ENCODE measurements at places on chromosomes 2 and 18.
A peak's percentile ranks its signal among the peaks of the same experiment; 100 is the strongest.

DNA sequence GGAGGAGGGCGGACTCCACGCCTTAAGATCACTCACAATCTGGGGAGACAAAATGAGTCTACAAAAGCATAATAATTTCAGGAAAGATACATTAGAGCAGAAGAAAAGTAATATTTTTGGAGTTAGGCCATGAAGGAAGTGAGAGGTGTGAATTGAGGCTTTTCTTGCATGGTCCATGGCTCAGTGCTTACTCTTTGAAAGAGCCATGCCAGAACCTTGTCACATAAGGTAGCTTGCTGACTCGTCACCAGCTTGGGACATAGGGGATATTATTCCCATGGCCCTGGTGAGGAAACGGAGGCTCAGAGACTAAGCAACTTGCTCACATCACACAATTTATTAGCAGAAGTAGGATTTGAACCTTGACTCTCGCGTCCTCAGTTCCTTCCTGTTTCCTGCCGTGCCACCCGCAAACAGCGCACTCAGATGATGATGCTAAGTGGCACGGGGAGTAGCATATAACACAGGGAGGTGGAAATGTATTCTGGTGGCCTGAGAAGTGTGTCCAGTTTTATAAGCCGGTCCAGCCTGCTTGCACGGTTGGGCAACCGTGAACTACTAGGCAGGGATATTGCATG is 312.2 kb upstream of the EPAS1 start:
- peaks cover 10% of the 10 kb centered on the region for H3K4me1 ChIP-seq
- no peaks in the 10 kb centered on the region for H3K27me3 ChIP-seq
- H3K4me3 ChIP-seq = no peak overlapping the region
- no peak overlapping the region for H3K27ac ChIP-seq

GRCh38 chr2:95068256-95068655 is 42.7 kb downstream of the MAL start:
- DNase-seq = peak; percentile 10
- H3K27me3 ChIP-seq = peaks cover 11% of the 10 kb centered on the region
- no peaks in the 10 kb centered on the region for H3K4me1 ChIP-seq
- no peak overlapping the region for H3K4me3 ChIP-seq
- H3K27ac ChIP-seq = no peak overlapping the region

GRCh38 chr2:143705108-143705707 is 576.0 kb downstream of the ARHGAP15 start:
- no peaks in the 10 kb centered on the region for H3K36me3 ChIP-seq
- no peak overlapping the region for H3K4me3 ChIP-seq
- H3K27me3 ChIP-seq = no peaks in the 10 kb centered on the region
- no peak overlapping the region for H3K27ac ChIP-seq
- DNase-seq = no peak
- H3K4me1 ChIP-seq = no peaks in the 10 kb centered on the region

- no peaks in the 10 kb centered on the region for H3K36me3 ChIP-seq
- H3K27me3 ChIP-seq = no peaks in the 10 kb centered on the region
- H3K4me1 ChIP-seq = no peaks in the 10 kb centered on the region
- no peak overlapping the region for H3K4me3 ChIP-seq
Measured at GRCh38 chr2:17030047-17030446, 364.4 kb upstream of the CYRIA start.

- H3K36me3 ChIP-seq = no peaks in the 10 kb centered on the region
- peaks cover 6% of the 10 kb centered on the region for H3K4me1 ChIP-seq
- no peak within 1 kb of the TSS for H3K27ac ChIP-seq
- H3K4me3 ChIP-seq = peak within 1 kb of the TSS; percentile 27
- peak; percentile 64 for DNase-seq
Measured at GRCh38 chr2:209771474-209772289, at the start of gene UNC80. Gene UNC80, plus strand, starts transcription at chr2:209771832. Its CDS starts 241 bp downstream, at chr2:209772073.

DNA sequence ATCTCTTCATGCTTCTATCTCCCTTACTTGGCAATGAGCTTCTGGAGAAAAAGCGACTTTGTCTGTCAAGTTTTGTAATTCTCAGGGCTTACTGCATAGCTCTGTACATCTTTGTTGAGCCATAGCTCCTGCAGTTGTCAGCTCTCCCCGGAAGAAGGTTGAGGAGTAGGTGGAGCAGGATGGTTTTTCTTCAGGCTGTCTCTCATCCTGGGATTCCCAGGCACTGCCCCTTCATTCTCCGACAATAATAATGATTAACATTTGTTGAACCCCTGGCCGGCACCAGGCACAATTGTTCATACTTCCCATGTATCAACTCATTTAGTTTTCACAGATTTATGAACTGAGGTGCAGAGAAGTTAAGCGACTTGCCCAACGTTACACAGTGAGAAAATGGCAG is 23.5 kb upstream of the RHOB start:
- no peak for DNase-seq
- H3K4me1 ChIP-seq = peaks cover 71% of the 10 kb centered on the region
- H3K27me3 ChIP-seq = no peaks in the 10 kb centered on the region
- H3K4me3 ChIP-seq = no peak overlapping the region

GRCh38 chr18:61992923-61993322 is 100.1 kb upstream of the RNF152 start:
- H3K27me3 ChIP-seq = no peaks in the 10 kb centered on the region
- no peaks in the 10 kb centered on the region for H3K4me1 ChIP-seq
- no peak for DNase-seq
- no peak overlapping the region for H3K27ac ChIP-seq
- H3K36me3 ChIP-seq = no peaks in the 10 kb centered on the region
- no peak overlapping the region for H3K4me3 ChIP-seq

- H3K4me3 ChIP-seq = no peak overlapping the region
- no peaks in the 10 kb centered on the region for H3K4me1 ChIP-seq
- H3K27ac ChIP-seq = peak overlapping the region; percentile 10
Measured at GRCh38 chr2:233079953-233080835, 20.1 kb downstream of the INPP5D start.

DNA sequence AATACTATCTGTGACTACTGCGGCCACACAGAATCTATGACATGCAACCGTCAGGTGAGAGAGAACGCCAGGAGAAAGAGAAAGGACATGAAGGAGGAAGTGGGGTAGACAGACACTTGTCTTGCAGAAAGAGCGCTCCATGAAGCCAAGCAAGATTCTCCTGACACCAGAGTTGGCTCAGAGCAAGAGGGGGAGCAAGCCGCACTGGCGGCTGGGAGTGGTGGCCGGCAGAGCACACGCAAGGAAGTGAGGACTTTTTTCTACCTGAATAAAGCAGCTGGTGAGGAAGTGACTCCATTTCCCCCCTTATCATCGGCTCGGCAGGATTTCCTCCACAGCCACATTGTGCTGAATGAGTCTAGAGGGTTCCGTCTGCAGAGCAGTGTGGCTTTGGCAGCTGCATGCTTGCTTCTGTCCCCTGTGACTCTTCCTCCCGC is 181.6 kb downstream of the BCL2 start:
- no peaks in the 10 kb centered on the region for H3K36me3 ChIP-seq
- no peak overlapping the region for H3K4me3 ChIP-seq
- no peaks in the 10 kb centered on the region for H3K27me3 ChIP-seq
- no peaks in the 10 kb centered on the region for H3K4me1 ChIP-seq

GRCh38 chr2:146324951-146325350 is 1519.9 kb upstream of the ACVR2A start:
- H3K27ac ChIP-seq = no peak overlapping the region
- DNase-seq = no peak
- H3K27me3 ChIP-seq = no peaks in the 10 kb centered on the region
- H3K4me1 ChIP-seq = no peaks in the 10 kb centered on the region

DNA sequence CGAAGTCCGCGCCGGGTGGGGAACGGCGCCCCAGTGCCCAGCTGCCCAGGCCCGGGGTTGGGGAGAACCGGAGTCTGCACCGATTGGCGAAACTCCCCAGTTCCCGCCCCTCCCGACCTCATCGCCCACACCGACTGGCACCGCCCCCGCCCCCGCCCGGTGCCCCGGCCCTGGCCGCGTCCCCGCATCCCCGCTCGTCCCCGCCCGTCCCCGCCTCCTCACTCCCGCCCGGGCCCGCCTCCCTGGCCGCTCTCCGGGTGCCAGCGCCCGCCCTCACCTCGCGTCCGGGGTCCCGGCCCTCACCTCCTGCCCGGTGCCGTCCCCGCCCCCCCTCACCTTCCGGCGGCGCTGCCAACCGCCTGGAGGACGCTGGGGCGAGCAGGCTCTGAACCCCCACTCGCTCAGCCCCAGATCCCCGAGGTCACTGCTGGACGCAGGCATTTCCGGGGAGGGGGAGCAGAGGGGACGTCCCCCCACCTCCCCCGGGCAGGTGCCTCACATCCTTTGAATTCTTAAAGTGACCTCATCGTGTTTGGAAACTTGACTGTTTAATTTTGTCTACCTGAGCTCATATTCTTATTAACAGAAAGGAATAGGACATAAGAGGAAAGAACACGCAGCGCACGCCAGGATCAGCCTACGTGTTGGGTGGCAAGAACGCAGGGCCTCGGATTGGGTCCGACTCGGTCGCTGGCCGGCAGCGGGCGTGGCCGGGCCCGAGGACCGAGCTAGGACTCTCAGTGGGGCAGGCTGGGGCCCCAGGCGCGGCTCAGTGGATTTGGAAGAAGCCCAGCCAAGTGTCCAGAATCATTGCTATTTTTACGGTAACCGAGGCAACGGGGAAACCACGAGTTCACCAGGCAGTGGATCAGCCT is at the start of gene FAM110C:
Gene FAM110C (minus strand): TSS at position 35 of the 875 bp plus-strand sequence. CDS start 120 bp downstream, outside the sequence.
- peak within 1 kb of the TSS; percentile 16 for H3K4me3 ChIP-seq
- peaks cover 50% of the 10 kb centered on the region for H3K27me3 ChIP-seq
- peaks cover 24% of the 10 kb centered on the region for H3K4me1 ChIP-seq
- no peak for DNase-seq
- peak within 1 kb of the TSS; percentile 32 for H3K27ac ChIP-seq

GRCh38 chr2:143085125-143085784 is 44.0 kb upstream of the ARHGAP15 start:
- H3K27ac ChIP-seq = no peak overlapping the region
- H3K27me3 ChIP-seq = no peaks in the 10 kb centered on the region
- DNase-seq = no peak
- no peaks in the 10 kb centered on the region for H3K4me1 ChIP-seq
- H3K36me3 ChIP-seq = no peaks in the 10 kb centered on the region

DNA sequence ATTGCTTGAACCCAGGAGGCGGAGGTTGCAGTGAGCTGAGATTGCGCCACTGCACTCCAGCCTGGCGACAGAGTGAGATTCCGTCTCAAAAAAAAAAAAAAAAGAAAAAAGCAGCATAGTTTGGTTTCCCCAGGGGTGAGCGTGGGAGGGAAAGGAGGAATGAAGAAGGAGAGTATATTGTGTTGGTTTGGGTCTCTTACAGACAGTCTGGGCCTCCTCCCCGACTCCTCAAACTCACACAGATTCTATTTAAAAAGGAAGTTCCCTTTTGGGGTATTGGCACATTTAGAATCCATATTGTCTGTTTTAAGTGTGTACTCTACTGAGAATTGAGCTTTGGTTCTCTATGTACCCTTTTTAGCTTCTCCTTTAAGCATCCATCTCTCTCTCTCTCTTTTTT is 27.4 kb upstream of the SLC20A1 start:
- H3K27me3 ChIP-seq = no peaks in the 10 kb centered on the region
- no peaks in the 10 kb centered on the region for H3K4me1 ChIP-seq
- peak; percentile 11 for DNase-seq
- H3K27ac ChIP-seq = no peak overlapping the region
- H3K36me3 ChIP-seq = no peaks in the 10 kb centered on the region
- H3K4me3 ChIP-seq = no peak overlapping the region

GRCh38 chr2:235774153-235774870 is 280.5 kb downstream of the AGAP1 start:
- H3K27ac ChIP-seq = no peak overlapping the region
- H3K36me3 ChIP-seq = peaks cover 15% of the 10 kb centered on the region
- H3K4me3 ChIP-seq = no peak overlapping the region
- H3K27me3 ChIP-seq = no peaks in the 10 kb centered on the region

DNA sequence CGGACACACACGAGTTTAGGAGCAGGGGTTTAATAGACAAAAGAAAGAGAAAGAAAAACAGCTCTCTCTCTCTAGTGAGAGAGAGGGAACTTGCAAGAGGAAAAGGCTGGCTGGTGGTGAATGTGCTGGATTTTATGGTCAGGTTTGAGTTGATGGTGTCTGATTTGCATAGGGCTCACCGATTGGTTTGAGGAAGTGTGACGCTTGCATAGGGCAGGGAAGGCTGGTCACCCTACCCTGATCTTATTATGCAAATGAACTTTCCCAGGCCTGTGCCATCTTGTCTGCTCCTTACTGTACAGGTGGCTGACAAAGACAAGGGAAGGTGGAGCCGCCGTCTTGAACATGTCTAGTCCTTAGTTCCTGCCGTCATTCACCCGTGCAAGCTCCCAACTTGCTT is 408.9 kb downstream of the RIT2 start:
- no peak overlapping the region for H3K27ac ChIP-seq
- DNase-seq = no peak
- H3K4me1 ChIP-seq = no peaks in the 10 kb centered on the region
- no peaks in the 10 kb centered on the region for H3K27me3 ChIP-seq
- no peaks in the 10 kb centered on the region for H3K36me3 ChIP-seq
- no peak overlapping the region for H3K4me3 ChIP-seq

GRCh38 chr2:18721038-18721922 is 131.9 kb upstream of the NT5C1B start:
- no peaks in the 10 kb centered on the region for H3K36me3 ChIP-seq
- H3K4me3 ChIP-seq = no peak overlapping the region
- no peaks in the 10 kb centered on the region for H3K27me3 ChIP-seq
- no peaks in the 10 kb centered on the region for H3K4me1 ChIP-seq

DNA sequence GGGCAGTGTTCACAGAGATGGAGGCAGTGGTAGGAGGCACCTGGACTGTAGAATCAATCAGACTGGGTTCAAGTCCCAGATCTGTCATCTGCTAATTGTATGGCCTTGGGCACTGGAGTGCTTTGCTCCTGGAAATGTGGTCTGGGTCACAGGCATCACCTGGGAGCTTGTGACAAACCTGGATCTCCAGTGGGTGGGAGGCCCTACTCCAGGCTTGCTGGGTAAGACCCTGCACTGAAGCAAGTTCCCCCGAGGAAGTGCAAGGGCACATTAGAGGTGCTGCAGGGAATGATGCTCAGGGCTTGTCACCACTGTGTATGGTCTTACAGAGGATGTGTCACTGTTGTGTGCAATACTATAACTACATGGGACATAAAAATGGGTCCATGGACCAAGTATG is 220.5 kb upstream of the ID2 start:
- H3K27ac ChIP-seq = no peak overlapping the region
- DNase-seq = peak; percentile 29
- no peak overlapping the region for H3K4me3 ChIP-seq
- H3K27me3 ChIP-seq = peaks cover 25% of the 10 kb centered on the region

GRCh38 chr2:172709566-172710291 is 25.9 kb upstream of the RAPGEF4 start:
- H3K36me3 ChIP-seq = no peaks in the 10 kb centered on the region
- H3K4me3 ChIP-seq = no peak overlapping the region
- H3K27me3 ChIP-seq = no peaks in the 10 kb centered on the region
- H3K4me1 ChIP-seq = no peaks in the 10 kb centered on the region
